Stimulated activated CD8-positive, alpha-beta memory T cell treated with anti-CD3 and anti-CD28 coated beads, Interleukin-15, amount 100 ng/mL, for 48 hours (primary cell): ENCODE measurements at places on chromosomes 13 and 19.

DNA sequence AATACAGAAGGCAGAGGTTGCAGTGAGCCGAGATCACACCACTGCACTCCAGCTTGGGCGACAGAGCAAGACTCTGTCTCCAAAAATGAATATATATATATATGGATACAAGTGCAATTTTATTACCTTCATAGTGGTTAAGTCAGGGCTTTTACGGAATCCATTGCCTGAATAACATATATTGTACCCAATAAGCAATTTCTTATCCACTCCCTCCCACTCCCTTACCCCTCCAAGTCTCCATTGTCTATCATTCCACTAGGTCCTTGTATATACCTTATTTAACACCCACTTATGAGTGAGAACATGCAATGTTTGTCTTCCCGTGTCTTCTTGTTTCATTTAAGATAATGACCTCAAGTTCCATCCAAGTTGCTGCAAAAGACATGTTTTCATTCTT is 48.3 kb upstream of the AKAP11 start:
- DNase-seq, result no peak

DNA sequence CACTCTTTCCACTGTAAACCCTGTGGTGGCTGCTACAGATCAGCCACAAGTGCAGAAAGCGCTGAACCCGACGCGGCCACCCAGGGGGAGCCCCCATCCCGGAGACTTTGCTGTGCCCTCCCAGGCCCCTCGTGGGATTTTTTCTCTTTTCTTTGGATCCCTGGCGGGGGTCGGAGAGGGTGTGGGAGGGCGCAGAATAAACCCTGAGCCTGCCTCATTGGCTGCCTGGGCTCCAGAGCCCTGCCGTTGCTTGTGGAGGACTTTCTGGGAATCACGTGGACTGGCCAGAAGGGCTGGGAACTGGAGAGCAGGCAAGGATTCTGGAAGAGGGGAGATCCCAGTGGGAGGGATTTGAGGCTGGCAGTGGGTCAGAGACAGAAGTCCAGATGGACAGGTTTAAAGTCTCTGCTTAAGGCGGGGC is 24.9 kb downstream of the GADD45B start:
- DNase-seq, result no peak

DNA sequence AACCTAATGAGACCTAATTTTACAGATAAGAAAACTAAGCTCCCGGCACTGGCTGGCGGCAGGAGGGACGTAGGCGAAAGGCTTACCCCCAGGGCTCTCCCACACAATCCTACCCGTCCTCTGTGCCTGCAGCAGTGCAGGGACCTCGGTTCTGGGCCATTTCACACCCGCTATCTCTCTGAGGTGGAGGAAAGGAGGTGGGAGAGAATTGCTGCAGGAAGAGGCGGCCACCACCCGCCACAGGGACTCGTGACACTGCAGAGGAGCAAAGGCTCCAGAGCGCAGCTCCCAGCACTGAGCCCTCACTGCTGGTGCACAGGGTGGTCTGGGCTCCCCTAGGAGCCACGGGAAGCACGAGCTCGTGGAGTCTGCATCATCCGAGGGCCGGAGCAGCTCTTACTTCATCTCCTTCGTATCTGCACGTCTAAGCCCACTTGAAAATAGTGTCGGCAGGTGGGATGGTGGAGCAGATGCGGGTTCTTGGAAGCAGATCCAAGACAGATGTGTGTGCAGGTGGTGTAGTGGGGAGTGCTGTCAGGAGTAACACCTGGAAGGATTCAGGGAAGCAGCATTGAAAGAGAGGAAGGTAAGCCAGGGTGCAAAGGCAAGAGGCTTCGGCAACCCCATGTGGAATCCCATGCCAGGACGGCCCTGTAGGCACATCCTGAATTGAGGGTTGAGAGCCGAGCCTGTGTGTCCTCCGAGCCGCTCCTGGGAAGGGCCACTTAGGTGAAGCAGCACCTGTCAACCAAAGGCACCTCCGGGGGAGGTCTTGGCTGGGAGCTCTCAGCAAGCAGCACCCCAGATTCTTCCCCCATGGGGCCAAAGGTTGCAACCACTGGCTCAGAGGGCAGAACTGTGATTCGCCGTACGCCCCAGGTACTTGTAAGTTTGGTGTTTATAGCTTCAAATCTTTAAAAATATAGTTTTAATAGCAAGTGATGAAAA is 115.8 kb upstream of the SPACA7 start:
- no peak for DNase-seq

GRCh38 chr19:44749994-44750393 is 1.5 kb downstream of the BCL3 start:
- no peak for DNase-seq

GRCh38 chr19:46611776-46612175 is 10.6 kb downstream of the CALM3 start:
- no peak for DNase-seq

- DNase-seq, result no peak
Observed at GRCh38 chr19:12695997-12696365, 450 bp downstream of the FBXW9 start.

GRCh38 chr13:54733639-54734038 is 1705.0 kb downstream of the OLFM4 start:
- no peak for DNase-seq

DNA sequence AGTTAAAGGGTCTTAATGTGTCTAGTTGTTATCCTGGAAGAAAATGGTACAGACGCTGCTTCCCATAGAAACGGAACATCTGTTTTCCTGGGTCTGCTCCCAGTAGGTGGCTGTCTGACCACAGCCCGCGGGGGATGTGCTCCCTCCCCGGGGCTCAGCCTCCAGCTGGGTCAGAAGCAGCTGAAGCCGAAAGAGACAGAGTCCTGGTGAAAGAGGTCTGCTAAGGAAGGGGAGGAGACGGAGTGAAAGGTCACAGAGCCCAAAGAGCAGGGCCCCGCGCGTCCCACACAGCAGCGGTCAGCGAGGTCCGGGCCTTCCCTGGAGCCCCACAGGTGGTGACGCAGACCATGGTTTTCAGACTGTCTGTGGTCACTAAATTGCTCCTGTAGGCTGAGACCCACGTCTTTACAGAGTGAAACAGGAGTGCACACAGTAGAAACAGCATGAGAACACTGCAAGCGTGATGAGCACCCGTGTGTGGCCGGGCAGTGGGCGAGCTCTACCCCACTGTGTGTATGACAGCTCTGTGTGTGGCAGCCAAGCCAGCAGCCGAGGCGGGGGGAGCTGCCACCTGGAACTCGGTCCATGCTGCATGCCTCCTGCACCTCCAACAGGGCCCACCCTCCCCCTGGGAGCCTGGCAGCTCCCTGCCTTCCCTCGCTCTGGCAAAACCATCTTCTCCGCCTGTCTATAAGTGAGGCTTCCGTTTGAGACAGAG is 52.0 kb upstream of the C13orf46 start:
- no peak for DNase-seq

DNA sequence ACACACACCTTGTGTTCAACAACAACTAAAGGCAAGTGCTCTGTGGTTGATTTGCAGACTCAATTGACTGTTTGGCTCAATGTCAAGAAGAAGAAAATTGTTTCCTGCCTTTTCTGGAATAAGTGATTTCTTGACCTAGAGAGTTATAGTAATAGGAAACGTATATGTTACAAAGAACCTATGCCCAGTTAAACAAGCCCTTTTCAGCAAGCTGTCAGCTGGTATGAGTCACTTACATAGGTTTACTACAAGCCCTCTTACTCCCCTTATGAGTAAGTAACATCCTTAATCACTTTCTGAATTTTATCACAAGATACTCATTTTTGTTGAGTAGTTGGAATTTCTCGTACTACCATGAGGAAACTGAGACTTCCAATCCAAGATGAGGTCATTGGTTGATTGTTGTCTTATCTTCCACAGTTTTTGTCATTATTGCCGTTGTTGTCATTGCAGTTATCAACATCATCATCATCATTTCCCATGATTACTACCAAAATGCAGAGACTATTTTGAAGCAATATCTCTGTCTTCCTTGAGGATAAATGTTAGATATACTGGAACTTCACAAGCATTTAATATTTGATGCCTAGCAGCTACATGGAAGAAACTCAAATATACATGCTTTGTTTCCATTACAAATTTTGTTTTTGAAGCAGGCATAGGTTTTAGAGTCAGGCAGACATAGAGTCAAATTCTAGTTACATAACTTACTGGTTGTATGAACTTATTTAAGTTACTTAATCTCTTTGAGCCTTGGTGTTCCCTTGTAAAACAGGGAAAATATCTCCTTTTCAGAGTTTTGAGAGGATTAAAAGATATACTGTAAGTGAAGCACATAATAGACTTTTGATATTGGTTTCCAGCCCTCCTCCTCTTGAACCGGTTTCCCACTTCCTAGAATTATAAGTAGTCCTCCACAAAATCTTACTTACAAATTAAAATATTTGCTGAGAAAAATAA is 106.0 kb downstream of the RAP2A start:
- no peak for DNase-seq

- DNase-seq, result no peak
Observed at GRCh38 chr19:35729763-35730162, 12.0 kb downstream of the KMT2B start.

GRCh38 chr13:111868716-111869115 is 198.2 kb upstream of the SOX1 start:
- DNase-seq, result no peak

GRCh38 chr13:73967397-73968165 is 166.6 kb downstream of the KLF12 start:
- DNase-seq, result no peak

GRCh38 chr19:16608290-16608739 is 19.7 kb downstream of the MED26 start:
- no peak for DNase-seq

DNA sequence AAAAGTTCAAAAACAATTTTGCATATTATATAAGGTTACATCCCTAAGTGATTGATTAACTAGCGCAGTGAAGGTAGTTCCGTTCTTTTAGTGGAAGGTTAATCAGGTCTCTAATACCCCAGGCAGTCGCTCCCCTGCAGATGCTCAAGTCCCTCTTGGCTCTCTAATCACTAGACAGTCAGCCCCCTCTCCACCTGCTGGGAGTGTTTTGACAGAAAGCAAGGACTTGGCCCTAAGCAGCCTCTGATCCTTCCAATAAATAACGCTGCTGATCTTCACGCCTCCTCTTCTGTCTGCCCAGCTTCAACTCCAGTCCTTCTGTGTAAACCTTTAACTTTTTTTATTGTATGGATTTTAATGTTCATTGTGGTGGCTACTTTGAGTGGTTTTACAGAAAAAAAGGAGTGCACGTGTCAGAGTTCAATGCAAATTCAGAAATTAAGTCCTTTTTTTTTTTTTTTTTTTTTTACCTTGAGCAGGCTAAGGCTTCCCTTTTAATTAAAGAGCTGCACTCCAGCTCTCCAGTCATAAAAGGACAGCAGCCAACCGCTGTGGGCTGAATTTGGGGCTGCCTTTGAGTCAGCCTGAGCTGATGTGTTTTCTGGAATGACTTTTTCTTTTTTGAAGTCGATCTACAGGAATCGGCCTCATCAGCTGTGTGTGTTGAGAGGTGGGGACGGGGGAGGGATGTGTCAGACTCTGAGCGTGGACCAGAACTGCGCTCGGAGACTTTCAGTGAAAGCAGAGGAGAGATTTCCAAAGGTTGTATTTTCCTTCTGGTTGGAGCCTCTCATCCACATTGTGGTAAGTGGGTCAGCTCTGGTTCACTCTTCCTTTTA is 33.8 kb upstream of the MYO16 start:
- no peak for DNase-seq

GRCh38 chr13:40272776-40273139 is 393.7 kb downstream of the FOXO1 start:
- no peak for DNase-seq

GRCh38 chr13:77381059-77381458 is 54.2 kb upstream of the MYCBP2 start:
- no peak for DNase-seq

DNA sequence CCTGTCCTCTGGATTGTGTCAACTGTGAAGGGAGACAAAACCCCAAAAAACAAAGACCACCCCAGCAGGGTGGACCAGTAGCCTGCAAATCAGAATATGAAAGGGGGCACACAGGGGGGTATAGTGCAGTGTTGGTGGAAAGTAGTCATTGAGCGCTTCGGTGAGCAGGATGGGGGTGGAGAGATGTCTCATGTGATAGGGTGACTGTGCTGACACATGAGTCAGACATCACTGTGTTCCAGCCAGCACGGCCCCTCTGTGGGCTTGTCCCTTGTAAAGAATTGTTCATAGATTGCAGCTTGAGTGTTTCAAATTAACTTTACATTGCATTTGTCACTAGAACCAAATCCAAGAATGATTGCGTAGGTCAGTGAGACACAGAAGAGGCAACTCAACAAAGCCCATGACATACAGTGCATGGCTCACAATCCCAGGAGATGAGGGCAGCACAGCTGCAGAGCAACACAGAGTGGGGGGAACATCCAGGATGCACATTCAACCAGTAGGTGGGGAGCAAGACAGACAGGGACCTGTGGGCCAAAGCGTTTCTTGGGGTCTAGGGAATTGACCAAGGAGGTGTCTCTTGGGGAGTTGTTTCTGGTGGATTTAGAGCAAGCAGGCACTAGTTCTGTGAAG is 7.5 kb downstream of the ZNF440 start:
- no peak for DNase-seq

- DNase-seq, result no peak
Observed at GRCh38 chr19:806815-807421, 9.7 kb downstream of the PTBP1 start.

- no peak for DNase-seq
Observed at GRCh38 chr19:53646144-53646543, 14.3 kb downstream of the DPRX start.

DNA sequence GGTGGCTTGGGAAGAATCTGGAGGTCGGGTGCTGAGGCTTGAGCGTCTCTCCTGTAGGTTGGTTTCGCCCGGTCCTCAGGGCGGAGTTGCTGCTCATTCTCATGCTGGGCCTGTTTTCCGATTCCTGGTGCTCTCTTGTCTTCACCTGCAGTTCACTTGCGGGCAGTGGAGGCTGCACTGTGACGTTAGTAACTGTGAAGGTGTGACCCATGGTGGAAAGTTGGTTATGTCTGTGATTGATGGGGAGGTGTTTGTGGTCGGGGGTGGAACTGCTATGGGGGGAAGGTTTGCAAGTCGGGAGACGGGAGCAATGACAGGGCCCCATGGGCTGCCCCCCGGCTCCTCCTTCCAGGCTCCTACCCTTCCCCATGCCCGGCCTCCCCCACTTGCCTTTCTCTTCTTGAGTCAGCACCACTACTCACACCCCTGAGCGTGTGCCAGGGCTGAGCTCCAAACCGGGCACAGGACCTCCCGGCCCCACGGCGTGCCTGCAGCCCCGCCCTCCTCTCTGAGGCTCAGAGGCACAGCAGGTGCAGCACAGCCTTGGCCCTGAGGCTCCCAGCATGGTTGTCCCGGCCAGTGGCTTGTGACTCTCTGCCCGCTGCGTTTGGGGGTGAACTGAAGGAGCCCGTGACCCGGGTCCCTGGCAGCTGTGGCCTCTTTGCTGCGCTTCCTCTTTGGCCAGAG is 79.1 kb downstream of the ATP11A start:
- no peak for DNase-seq

- no peak for DNase-seq
Observed at GRCh38 chr13:26529441-26529840, 28.0 kb upstream of the WASF3 start.
